ENCODE measurements at places on chromosomes 5 and 9. TPM values are rescaled to one million over a fixed set of nuclear protein-coding genes. Genes with fewer than 3 reads are reported as not detected.
A peak's percentile ranks its signal among the peaks of the same experiment; 100 is the strongest.

The CTXN3 gene
- total RNA-seq, result not detected

GRCh38 chr5:124139477-124139876, 607.0 kb downstream of the ZNF608 start:
- DNase-seq, result no peak

DNA sequence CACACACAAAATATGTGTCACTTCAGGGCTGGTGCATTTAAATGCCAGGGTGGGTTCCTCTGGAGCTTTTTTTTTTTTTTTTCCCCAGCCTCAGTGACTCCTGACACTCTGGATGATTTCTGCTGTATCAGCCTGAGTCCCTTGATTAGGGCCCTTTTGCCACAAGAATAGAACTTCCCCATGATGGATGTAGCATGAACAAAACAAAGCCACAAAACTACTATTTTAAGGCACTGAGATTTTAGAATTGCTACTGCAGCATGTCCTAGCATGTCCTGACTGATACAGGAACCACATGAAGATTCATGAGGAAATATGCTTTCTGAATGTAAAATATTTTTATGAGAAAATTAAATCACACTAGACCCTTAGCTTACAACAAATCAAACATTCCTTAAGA, 13.9 kb upstream of the ADGRD2 start:
- DNase-seq, result peak; percentile 59

The CAMK2A gene
- total RNA-seq, result not detected

The RNF208 gene
- total RNA-seq, result not detected

DNA sequence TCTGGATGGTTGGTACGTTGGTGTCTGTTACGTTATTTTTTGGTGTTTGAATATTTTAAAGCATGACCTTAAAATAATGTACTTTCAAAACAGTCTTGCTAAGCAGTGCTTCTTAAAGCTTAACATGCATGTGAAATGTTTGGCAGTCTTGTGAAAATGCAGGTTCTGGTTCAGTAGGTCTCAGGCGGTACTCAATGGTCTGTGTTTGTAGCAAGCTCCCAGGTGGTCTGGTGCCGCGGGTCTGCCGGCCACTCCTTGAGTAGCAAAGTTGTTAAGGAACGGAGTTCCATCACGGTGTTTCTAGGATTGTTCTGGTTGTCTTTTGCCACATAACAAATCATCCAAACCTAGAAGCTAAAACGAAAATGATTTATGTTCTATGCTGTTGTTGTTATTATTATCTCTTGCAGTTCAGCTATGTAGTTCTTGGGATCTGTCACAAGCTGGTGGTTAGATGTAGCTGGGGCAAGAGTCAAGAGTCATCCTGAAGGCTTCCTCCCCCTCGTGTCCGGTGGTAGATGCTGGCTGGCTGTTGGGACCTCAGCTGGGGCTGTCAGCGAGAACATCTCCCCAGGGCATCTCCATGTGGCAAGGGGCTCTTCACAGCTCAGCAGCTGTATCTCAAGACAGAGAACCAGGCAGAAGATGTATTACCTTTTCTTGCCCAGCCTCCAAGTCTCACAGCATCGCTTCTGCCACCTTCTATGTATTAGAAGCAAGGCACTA, 186.8 kb downstream of the PALM2AKAP2 start:
- no peak for DNase-seq

The AMBP gene
- total RNA-seq, result not detected

GRCh38 chr5:10768328-10768899, 7.4 kb upstream of the DAP start:
- DNase-seq, result no peak

GRCh38 chr5:145855763-145856267, 17.0 kb downstream of the GRXCR2 start:
- DNase-seq, result no peak

- no peak for DNase-seq
Measured at GRCh38 chr9:75369989-75370388, 281.7 kb downstream of the OSTF1 start.

GRCh38 chr5:10453545-10453944, 11.9 kb downstream of the ROPN1L start:
- peak; percentile 60 for DNase-seq

The PCDHB11 gene
- total RNA-seq, result 0.26 TPM

The GRIA1 gene
- not detected for total RNA-seq

DNA sequence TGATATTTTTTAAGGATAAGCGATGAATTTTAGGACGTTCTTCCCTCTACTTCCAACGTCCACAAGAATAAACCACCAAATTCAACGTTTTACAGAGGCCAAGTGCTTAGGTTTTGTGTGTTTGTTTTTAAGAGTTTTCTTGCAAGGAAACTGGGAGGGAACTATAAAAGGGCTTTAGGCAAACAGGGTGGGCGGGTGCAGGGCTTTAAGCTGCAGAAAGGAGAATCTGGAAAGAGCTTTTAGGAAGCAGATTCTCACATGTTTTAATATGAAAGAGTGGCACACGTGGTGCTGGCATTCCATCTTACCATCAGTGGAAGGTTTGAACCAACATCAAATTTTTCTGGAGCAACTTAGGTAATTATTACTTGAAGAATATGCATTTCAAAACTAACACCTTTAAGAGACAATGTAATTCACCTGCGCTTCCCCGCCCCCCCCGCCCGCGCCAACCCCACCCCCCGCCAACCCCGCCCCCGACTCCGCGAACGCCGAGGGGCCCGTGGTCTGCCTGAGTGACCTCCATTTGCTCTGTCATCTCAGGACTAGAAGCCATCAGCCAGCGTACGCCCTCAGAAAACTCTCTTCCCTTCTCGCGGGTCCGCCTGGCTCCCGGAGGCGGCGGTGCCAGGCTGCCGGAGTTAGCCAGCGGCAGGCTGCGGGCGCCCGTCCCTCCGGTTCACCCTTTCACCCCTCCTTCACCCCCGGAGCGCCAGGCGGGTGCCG, 911 bp upstream of the PIK3R1 start:
- no peak for DNase-seq

- no peak for DNase-seq
Measured at GRCh38 chr5:103428923-103429322, 133.7 kb downstream of the NUDT12 start.

- DNase-seq, result no peak
Measured at GRCh38 chr5:75716715-75717081, 539 bp downstream of the POC5 start.

The ISL1 gene
- 6.1 TPM for total RNA-seq

The GALNT12 gene
- 2.6 TPM for total RNA-seq

- DNase-seq, result no peak
Measured at GRCh38 chr9:33246269-33246860, 6.4 kb downstream of the SPINK4 start.

- no peak for DNase-seq
Measured at GRCh38 chr9:122179054-122179689, 19.5 kb downstream of the MORN5 start.

- peak; percentile 63 for DNase-seq
Measured at GRCh38 chr9:129412814-129413536, 207.9 kb downstream of the C9orf50 start.

- DNase-seq, result no peak
Measured at GRCh38 chr9:91905991-91906469, 44.0 kb downstream of the ROR2 start.

The OR2K2 gene
- total RNA-seq, result not detected

DNA sequence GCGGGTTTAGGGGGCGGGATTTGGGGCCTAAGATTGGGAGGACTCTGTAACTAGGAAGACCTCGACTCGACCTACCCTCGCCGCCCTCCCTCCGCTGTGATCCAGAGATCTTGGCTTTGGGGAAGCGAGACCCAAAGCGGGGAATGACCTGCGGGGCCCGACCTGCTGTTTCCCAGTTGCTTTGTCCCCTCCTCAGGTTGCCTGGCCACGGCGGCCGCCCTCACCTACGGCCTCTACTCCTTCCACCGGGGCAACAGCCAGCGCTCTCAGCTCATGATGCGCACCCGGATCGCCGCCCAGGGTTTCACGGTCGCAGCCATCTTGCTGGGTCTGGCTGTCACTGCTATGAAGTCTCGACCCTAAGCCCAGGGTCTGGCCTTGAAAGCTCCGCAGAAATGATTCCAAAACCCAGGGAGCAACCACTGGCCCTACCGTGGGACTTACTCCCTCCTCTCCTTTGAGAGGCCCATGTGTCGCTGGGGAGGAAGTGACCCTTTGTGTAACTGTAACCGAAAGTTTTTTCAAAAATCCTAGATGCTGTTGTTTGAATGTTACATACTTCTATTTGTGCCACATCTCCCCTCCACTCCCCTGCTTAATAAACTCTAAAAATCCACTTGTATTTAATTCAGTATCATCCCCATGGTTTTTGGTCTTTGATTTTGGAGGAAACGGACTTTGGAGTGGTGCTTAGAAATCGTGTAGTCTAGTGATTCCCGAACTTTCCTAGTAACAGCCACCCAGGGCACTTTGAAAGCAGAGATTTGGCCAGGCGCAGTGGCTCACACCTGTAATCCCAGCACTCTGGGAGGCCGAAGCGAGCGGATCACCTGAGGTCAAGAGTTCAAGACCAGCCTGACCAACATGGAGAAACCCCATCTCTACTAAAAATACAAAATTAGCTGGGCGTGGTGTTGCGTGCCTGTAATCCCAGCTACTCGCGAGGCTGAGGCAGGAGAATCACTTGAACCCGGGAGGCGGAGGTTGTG, 878 bp downstream of the HIGD2A start:
- DNase-seq, result peak; percentile 13

The PCDHGB2 gene
- total RNA-seq, result 0.26 TPM

GRCh38 chr5:160555971-160556631, 134.4 kb downstream of the PTTG1 start:
- peak; percentile 28 for DNase-seq

- no peak for DNase-seq
Measured at GRCh38 chr5:15587916-15588315, 87.9 kb downstream of the FBXL7 start.

DNA sequence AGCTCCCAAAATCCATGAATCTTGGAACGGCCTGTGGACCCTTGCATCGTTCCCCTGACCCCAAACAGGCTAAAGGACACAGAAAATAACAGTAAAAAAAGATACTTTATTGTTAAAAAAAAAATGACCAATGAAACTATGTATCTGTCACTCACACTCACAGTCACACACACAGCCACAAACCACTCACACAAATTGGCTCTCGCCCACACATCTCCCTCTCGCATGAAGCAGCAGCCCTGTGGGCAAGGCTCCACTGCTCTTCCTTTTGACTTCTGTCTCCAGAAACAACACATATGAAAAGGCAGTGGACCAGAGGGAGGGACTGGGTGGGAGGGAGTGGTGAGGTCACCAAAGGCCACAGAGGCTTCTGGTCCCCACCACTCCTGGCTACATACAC, 56.6 kb downstream of the SLC36A1 start:
- no peak for DNase-seq

GRCh38 chr5:138760448-138761110, 7.4 kb downstream of the CTNNA1 start:
- peak; percentile 29 for DNase-seq

DNA sequence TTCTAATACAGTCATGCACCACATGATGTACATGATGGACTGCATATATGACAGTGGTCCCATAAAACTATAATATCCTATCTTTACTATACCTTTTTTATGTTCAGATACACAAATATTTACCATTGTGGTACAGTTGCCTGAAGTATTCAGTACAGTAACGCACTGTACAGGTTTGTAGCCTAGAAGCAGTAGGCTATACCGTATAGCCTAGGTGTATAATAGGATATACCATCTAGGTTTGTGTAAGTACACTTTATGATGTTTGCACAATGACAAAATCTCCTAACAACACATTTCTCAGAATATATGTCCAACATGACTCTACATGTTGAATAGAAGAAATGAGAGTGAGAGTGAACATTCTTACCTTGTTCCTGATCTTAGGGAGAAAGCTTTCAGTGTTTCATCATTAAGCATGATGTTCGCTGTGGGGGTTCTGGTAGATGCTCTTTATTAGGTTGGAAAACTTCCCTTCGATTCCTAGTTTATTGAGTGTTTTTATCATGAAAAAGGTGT, 31.8 kb downstream of the AMBP start:
- DNase-seq, result peak; percentile 84

- no peak for DNase-seq
Measured at GRCh38 chr5:124352312-124352711, 394.1 kb downstream of the ZNF608 start.

DNA sequence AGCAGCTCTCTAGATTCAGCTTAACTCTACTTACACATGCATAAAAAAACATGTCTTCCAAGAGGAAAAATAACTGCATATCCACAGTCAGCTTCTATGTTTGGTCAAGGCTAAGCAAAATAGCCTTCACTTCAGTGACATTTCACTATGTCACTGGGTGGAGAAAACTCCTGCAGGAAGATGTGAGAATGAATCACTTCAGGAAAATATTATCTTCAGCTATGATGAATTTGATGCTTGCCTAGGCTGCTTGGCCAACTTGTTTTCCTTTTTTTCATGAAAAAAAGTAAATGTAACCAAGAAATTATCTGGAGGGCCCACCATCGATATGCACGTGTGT, 143.0 kb upstream of the ZNF608 start:
- no peak for DNase-seq

DNA sequence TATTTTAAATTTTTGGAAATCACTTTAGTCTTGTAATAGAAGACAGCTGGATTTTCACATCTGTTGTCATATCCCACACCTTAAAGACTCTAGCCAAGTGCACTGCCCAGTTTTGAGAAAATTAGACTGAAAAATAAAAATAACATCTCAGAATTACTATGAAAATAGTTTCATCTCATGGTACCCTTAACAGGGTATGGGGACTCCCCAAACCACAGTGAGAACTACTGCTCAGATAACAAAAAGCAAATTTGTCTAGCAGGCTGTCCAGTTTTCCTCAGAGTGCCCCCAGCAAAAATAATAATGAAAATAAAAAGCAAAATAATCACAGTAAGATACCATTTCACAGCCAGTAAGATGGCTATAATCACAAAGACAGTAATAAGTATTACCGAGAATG, 6.5 kb downstream of the UBQLN1 start:
- no peak for DNase-seq

The MEGF9 gene
- total RNA-seq, result 4.7 TPM

- DNase-seq, result peak; percentile 47
Measured at GRCh38 chr9:27385606-27386322, 88.8 kb upstream of the EQTN start.

The PCDHB6 gene
- total RNA-seq, result not detected

The GLT6D1 gene
- not detected for total RNA-seq

The CNTLN gene
- 0.79 TPM for total RNA-seq

GRCh38 chr5:52077941-52078815, 694.9 kb downstream of the ISL1 start:
- DNase-seq, result no peak

The PCDHB16 gene
- not detected for total RNA-seq

- DNase-seq, result no peak
Measured at GRCh38 chr9:18516965-18517364, 43.0 kb downstream of the ADAMTSL1 start.

GRCh38 chr5:141360685-141361084, 891 bp downstream of the PCDHGB2 start:
- DNase-seq, result no peak

The VCAN gene
- 7.8 TPM for total RNA-seq

GRCh38 chr9:2208991-2209390, 193.8 kb downstream of the SMARCA2 start:
- no peak for DNase-seq

Data from bronchial epithelial cell (primary cell).